ENCODE measurements at places on chromosomes 4 and X.

DNA sequence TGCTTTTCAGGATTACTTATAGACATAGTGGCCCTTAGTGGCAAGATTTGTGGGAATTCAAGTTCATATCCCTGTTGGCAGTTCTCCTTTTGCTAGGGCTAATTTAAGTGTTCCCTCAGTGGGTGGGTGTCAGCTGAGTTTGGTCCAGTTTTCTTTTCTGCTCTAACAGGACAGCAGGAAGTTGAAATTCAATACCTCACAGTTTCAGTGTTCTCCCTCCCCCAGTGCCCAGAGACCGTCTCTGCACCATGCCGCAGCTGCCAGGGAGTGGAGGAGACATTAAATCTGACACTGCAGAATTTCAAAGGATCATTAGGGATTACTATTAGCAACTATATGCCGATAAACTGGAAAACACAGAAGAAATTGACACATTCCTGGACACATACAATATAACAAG lies 50.7 kb downstream of the UBE2NL start:
- no peak for DNase-seq

DNA sequence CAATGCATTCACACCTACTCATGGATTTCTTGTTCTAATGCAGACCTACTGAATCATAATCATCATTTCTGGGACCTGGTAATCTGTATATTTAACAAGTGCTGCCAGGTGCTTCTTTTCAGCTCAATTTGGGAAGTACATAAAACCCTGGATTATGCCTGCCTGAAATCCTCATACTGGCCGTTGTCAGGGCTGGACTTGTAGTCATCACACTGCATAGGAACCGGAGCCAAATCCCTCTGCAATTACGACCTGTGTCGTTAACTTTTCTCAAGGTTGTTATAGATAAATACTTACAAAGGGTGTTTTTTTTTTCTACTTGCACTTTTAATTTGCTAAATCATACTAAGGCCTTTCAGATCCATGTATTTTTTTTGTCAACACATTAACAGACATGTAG lies 294.9 kb upstream of the PRPS2 start:
- no peak for DNase-seq

- peak; percentile 22 for DNase-seq
These were observed 2158.6 kb upstream of the TENM3 start for GRCh38 chr4:180084561-180084960.

- DNase-seq, result peak; percentile 37
These were observed 102.9 kb upstream of the PAQR3 start for GRCh38 chr4:79042079-79042674.

DNA sequence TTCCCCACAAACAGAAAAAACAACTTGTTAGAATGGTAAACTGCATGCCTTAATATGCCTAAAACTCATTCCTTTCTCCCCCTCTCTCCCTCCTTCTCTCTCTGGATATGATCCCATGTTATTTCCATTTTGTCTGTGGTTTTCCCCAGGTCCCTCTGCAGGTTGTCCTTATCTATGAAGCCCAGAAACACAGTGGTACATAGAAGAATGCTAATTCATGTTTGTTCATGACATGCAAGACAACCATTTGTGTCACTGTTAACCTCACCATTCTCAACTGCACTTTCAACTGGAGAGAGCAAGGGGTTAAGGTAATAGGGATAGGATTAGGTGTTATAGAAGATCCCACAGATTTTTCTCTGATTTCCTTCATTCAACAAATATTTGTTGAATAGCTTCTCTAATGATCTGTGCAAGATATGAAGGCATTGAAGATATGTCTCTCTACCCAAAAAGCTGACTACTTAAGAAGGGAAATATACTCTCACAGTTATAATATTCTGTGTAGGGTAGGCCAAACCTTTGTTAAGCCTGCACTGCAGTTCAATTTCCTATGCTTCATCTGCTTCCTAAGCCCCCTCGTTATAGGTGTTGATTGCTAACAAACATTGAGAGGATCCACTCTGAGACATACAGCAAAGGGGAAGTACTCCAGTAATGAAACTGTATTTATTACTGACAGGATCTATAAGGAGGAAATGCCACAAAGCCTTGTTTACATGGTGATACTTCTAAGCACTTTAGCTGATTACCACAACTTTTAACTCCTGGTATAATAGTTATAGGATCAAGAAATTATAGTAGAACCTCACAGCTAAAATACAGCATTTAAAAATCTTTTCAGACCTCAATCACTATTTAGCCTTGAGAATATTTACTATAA lies 96.1 kb downstream of the FRYL start:
- no peak for DNase-seq

- DNase-seq, result no peak
These were observed 117.9 kb upstream of the DCAF8L1 start for GRCh38 chrX:28099166-28099565.

DNA sequence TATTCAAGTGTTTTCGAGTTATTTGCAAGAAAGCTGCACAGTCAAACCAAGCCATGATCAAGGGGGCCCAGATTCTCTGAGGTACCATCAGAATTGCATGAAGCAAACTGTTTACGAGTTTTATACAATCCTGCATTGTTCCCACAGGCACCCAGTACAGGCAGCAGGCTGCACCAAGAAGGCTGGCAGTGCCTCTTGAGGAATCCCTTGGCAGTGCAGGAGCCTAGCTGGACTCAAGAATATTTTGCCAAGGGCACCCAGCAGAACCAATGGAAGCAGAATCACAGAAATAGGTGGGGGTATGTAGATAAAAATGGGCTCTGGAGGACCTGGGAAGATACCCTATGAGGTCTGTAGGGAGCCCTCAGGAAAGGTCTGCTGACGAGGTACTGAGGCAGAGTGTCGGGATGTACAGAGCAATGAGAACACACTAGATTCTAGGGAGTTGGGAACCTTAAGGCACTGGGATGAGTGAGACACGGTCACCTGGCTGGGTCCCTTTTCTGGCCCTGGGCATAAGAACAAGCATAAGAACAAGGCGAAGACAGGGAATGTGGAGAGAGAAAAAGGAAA lies 2.5 kb upstream of the PLP1 start:
- peak; percentile 39 for DNase-seq

GRCh38 chr4:129829373-129829772 lies 733.4 kb downstream of the C4orf33 start:
- no peak for DNase-seq

- no peak for DNase-seq
These were observed 11.5 kb downstream of the DNAJB14 start for GRCh38 chr4:99934891-99935290.

- DNase-seq, result no peak
These were observed 48.5 kb downstream of the C4orf50 start for GRCh38 chr4:5969777-5970176.

- no peak for DNase-seq
These were observed 126.3 kb downstream of the REPS2 start for GRCh38 chrX:17072721-17073230.

DNA sequence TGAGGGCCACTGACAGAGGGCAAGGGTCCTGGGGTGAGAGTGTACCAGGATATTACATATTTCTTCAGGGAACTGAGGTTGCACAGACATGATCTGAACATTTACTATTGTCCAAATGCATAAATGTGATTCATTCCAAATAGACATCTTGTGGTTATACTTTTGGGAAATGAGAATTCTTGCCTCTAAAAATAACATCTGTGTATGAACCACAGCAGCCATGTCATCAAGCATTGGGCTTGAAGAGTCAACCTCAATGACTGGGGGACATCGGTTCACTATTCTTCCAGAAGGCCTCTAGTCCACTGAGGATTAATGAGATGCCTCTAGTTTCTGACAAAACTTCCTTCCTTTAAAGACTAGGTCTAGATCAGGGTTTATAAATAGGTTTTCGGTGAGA lies 193.1 kb upstream of the GPC4 start:
- peak; percentile 92 for DNase-seq

- peak; percentile 91 for DNase-seq
These were observed 229.9 kb downstream of the COL25A1 start for GRCh38 chr4:109072595-109072994.

GRCh38 chr4:47538111-47538824 lies 53.2 kb downstream of the ATP10D start:
- DNase-seq, result peak; percentile 50

DNA sequence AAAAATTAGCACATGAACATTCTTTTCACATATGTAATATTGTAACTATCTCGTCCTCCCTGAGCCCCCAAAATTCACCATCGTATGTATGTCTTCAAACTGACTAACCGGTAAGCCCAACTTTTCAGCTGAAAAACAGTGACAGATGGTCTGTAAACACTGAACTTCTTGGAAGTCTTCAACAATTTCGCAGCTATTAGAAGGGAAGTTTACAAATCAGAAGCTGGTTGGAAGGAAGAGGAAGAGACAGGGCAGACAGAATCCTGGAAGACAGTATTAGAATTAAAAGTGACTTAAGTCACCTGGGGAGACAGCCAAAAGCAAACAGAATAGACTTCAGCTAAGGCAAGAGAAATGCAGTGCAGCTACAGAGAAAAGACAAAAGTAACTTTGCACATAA lies 858.4 kb downstream of the ADGRL3 start:
- no peak for DNase-seq

DNA sequence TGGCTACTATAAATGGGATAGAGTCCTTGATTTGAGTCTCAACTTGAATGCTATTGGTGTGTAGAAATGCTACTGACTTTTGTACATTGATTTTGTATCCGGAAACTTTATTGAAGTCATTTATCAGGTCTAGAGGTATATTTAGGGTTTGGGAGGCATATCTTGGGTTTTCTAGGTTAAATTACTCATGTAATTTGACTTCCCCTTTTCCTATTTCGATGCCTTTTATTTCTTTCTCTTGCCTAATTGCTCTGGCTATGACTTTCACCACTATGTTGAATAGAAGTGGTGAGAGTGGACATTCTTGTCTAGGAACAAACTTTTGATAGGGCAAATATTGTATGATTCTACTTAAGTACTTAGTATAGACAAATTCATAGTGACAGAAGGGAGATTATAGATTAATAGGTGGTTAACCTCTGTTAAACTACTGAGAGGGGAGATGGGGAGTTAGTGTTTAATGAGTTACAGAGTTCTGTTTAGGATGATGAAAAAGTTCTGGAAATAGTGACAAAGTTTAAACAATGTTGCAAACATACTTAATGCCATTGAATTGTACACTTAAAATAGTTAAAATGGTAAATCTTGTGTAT lies 22.8 kb upstream of the HSPA4L start:
- DNase-seq, result no peak

GRCh38 chr4:25112995-25113380 lies 47.3 kb downstream of the SEPSECS start:
- DNase-seq, result no peak

DNA sequence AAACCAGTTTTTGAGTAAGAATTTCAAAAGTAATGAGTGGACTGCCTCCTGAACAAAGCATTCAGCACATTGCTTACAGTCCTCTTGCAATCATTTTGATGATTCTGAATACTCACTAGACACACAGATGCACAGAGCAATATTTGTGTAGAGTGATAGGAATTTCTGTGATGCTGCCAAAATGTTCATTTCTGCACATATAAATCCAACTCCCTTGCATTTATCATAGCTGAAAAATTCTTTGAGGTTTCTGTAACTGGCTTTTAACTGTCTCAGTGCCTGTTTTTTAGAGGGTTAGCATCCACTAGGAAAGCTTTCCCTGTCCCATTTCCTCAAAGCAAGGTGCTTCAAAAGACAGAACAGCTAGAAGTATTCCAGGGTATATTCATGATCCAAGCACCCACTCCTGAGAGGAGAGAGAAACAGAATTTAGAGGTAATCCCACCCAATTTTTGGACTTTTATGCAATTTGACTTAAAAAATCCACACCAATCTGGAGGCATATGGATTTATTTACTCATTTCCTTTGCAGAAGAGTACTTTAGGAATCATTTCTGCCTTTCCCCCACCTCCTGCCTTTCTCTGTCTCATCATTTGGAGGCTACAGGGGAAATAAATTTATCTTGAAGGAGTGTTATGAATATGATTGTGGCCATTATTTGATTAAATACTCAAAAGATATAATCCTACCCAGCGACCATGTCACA lies 234.5 kb upstream of the SLIT2 start:
- peak; percentile 94 for DNase-seq

GRCh38 chrX:132986556-132986955 lies 28.1 kb upstream of the HS6ST2 start:
- DNase-seq, result no peak

- no peak for DNase-seq
These were observed 11.4 kb upstream of the PUDP start for GRCh38 chrX:7159149-7159861.
